AG20443 (cell line): ENCODE measurements at places on chromosomes 3 and 15.

DNA sequence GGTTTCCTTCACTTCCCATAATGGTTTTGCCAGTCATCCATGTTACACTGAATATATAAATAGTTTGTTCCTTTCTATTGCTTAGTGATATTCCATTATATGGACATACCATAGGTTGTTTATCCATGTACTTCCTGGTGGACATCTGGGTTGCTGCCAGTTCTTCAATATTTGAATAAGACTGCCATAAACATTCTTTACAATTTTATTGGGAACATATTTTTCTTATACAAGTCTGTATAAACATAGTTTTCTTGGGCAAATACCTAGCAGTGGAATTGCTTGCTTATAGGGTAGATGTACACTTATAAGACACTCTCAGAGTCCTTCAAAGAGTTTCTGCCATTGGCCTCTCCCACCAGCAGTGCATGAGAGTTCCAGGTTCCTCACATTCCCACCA lies 231.4 kb downstream of the OPA1 start:
- DNase-seq = no peak

DNA sequence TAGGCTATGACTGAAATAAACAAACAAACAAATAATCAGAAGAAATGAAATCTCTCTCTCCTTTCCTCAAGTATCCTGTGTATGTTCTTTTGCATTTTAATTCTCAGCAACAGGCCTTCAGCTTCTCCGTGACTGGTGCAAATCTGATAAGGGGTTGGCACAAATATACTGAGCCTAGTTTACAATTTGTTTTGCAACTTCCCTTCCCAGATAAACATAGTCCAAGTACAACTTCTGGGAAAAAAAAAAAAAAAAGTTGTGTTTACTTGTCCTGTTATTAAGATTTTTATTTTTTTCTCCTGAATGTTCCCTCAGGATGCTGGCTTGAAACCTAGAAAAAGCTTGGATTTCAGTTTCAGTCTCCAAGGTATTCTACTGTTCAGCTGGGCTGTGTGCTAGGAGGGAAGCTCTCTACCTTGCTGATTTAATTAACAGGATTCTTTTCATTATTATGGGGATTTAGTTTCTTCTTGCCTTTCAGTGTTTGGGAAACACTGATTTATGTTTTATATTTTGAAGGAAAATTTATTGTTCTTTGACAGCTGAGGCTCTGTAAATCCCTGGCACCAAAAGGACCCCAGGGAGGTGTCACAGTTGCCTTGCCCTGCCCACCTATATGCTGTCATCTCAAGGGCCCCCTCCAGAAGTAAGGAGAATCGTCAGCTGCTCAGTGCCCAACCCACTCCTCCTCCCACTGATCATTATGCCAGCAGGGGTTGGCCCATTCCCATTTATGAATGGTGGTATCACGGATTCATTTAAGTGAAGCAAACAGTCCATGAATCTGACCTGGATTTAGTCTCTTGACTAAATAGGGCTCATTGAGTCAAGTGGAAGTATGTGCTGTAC lies 185.2 kb downstream of the MEIS2 start:
- DNase-seq = no peak

- DNase-seq = no peak
Measured at GRCh38 chr15:70199540-70200410, 102.1 kb upstream of the TLE3 start.

DNA sequence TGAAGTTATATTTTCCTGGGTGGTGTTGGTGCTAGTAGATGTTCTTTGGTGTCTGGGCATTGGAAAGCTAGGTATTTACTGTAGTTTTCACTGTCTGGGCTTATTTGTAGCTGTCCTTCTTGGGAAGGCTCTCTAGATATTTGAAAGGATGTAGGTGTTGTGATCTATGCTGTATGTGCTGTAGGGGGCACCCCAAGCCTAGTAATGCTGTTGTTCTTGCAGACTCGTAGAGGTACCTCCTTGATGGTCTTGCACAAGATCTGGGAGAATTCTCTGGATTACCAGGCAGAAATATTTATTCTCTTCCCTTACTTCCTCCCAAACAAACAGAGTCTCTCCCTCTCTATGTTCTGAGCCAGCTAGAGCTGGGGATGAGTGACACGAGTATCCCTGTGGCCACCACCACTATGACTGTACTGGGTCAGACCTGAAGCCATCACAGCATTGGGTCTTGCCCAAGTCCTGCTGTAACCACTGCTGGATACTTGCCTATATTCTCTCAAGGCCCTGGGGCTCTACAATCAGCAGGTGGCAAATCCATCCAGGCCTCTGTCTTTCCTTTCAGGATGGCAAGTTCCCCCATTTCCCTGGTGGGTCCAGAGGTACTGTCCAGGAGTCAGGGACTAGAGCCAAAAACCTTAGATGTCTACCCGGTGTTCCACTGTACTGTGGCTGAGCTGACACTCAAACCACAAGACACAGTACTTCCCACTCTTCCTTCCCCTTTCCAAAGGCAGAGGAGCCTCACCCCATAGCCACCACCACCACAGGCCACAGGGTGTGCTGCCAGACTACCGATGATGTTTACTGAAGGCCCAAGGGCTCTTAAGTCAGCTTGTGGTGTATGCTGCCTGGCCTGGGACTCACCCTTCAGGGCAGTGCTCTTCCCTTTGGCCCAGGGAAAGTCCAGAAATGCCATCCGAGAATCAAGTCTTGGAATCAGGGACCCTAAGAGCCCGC lies 195.2 kb upstream of the DPPA4 start:
- peak; percentile 19 for DNase-seq

DNA sequence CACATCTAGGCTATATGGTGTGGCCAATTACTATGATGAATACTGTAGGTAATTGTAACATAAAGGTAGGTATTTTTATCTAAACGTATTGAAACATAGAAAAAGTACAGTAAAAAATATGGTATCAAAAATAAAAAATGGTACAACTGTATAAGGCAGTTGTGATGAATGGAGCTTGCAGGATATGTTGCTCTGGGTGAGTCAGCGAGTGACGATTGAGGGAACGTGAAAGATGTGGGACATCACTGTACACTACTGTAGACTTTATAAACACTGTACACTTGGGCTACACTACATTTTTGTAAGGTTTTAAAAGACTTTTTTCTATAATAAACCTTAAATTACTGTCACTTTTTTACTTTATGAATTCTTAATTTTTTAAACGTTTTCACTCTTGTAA lies 10.3 kb downstream of the CTNNB1 start:
- no peak for DNase-seq
